CD4-positive, alpha-beta T cell treated with Interleukin-10 for 1 hour (primary cell): ENCODE measurements at places on chromosomes 16 and 17.

- no peak for DNase-seq
Measured at GRCh38 chr16:58485184-58485887, 14.6 kb upstream of the NDRG4 start.

- no peak for DNase-seq
Measured at GRCh38 chr17:6374761-6375312, 60.1 kb downstream of the AIPL1 start.

- DNase-seq, result no peak
Measured at GRCh38 chr16:22091721-22092120, 620 bp upstream of the VWA3A start.

DNA sequence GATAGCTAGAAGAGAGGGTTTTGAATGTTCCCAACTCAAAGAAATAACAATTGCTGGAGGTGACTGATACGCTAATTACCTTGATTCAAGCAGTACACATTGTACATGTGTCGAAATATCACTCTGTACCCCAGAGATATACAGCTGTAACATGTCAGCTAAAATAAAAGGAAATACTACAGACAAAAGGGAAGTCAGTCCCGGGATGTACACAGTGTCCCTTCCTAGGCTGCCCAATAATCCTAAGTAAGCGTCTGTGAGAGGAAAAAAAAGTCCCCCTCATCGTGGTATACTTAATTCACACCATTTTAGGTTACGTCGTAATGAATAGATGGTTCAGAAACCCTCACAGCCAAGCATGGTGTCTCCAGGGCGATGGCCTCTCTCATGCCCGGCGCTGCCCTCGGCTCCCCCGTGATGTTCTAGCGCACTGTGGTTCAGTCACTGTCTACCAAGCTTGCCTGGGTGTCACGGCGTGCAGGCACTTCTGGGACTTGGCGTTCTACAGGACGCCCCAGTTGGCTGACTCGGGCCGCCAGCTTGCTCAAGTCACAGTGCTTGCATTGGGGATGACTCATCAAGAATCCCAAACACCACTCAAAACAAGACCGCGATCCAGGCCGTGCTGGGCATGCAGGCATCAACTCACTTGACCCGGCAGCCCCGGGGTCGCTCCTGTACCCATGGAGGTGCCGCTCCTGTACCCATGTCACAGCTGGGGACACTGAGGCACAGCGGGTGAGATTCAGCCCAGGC is 27.6 kb downstream of the CCDC40 start:
- no peak for DNase-seq

DNA sequence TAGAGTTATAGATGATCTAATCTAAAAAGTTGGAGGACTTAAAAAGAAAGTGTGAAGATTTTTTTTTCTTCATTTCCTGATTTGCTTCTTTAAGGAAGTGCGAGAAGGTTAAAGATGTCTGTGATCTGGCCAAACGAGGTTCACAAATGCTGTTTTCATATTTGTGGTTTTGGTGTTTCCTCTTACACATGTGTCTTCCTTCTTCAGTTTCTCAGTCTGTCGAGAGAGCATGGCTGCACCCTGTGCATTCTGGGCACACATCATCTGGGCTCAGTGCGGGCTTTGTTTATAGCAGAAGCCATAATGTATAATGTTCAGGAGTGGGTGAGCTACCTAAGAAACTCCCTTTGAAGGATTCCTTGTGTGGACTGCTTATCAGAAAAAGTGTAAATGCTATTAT is 260.4 kb upstream of the TBX2 start:
- DNase-seq, result peak; percentile 69

GRCh38 chr17:64075913-64076312 is 54.0 kb downstream of the ERN1 start:
- DNase-seq, result no peak

- no peak for DNase-seq
Measured at GRCh38 chr17:29084541-29085146, 41.7 kb downstream of the PIPOX start.

DNA sequence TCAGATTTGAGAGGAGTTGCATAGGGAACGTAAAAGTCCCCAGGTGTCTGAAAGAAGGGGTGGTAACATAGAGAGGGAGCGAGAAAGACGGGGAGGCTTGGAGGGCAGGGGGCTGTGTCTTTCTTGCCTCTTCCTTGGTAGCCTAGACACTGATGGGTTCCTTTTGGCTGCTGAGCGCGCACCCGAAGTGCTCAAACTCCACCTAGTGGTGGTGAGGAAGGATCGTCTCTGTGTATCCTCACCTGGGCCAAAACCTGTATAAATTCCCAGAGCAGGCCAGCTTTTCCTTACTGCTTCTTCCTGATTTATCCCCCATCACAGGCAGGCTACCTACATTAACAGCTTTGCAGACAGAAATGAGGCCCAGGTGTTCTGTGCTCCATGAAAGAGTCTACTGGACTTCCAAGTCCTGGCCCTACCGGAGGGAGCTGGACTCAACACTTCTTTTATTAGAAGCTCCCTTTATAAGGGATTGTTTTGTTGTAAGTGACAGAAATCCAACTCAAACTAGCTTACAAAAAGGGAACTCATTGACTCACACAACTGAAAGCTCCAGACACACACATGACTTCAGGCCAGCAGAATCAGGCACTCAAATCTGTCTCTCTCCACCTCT is 5.5 kb upstream of the SLC25A35 start:
- DNase-seq, result peak; percentile 82

DNA sequence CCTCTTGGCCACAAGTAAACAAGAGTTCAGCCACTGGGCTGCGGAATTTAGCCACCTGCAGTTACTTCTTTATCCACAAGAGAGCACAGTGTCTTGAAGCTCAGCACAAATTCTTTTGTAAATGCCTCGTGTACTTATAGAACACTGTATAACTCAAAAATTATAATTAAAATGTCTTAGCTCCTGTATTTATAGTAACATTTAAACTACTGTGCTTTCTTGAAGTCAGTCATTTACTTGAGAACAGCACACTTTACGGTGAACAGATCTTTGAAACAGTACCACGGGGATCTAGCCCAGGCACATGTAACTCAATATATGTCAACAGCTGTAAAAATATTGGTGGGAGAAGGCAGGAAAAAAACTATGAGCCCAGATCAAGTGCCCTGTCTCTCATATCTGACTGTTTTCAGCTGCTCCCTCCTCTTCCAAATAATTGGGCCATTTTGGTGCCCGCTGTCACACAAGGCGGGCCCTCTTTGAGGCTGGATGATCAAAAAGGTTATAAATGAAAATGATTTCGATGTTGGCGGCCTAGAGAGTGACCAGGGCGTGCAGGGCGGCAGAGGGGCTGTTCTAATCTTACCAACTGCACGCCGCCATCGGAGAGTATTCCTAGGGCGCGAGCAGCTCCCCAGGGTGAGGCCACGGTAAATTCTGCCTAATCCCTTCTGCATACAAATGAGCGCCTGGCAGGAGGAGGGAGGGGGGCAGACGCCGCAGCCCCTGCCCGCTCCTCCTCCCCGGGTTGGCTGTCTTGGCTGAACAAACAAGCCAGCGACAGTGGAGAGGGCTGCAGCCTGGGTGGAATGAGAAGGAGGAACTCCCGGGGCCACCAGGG is 183.2 kb downstream of the C16orf78 start:
- no peak for DNase-seq

- DNase-seq, result no peak
Measured at GRCh38 chr17:72599891-72600290, 479.1 kb downstream of the SOX9 start.

DNA sequence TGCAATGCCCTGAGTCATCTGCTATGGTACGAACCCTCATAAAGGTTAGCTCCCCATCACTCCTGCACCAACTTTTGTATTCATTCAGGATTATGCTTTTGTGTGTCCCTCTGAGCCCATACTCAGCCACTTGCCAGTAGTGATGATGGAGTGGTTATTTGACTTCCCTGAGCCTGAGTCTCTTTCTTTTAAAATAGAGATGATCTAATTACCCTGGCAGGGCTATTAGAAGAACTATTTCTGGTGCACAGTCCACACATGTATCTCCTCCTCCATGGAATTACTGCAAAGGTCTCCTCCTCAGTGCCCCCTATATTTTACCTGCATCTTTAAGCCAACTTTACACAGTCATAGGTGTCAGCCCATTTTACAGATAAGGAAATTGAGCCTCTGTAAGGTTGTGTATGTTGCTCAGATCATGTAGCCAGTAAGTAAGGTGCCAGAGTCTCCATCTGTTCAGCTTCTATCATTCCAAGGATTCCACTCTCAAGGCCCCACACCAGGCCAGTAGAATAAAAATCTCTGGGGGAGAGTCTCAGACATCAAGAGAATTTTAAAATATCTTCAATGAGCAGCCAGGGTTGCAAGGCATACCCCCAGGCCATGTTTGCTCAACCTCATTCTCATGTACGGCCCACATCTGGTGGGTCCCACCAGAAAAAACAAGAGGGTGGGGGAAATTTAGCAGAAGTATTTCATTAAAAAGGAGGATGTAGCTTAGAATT is 333.7 kb upstream of the HSBP1 start:
- DNase-seq, result no peak

DNA sequence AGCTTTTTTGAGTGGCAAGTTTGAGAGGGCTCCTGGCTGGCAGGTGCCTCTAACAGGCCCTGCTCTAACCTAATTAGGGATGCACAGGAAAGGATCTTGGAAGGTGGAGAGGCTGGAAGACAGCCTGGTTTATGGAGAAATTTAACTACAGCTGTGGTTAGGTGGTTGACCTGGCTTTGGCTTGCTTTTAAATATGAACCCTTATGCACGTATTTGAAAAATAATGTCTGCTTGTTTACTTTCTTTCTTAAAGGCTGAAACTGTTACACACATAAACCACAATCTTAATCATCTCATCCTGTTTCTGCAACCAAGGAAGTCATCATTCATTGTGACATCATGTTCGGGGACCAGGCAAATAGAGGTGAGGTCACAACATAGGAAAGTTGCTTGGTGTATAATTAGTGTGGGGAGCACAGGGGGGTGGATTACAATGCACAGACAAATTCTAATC is 23.1 kb upstream of the DHRS13 start:
- DNase-seq, result peak; percentile 89

DNA sequence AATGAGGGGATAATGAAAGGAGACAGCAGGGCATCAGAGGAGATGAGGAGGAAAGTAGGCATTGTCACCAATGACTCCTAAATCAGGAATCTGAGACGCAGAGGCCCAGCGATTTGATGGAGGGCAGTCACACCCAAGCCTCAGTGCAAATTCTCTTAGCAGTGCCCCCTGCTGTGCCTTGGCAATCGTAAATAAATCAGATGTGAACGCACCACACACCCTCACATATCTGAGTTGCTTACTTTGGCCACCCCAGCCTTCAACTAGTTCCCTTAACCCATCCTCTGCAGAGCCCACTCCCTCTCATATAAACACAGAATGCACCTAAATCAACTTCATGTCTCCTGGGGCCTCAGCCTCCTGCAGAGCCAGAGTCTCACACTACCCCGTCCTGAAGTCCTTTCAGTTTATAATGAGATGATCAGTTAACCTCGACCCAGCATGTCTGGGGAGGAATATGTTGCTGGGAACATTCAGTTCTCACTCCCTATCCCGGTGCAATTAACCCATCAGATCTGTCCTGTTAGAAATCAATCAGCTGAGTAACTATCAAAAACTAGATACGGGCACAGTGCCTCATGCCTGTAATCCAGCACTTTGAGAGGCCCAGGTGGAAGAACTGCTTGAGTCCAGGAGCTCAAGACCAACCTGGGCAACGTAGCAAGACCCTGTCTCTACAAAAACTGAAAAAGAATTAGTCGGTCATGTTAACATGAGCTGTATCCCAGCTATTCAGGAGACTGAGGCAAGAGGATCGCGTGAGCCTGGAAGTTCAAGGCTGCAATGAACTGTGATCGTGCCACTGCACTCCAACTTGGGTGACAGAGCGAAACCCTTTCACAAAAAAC is 78.4 kb downstream of the SLC39A11 start:
- no peak for DNase-seq

- no peak for DNase-seq
Measured at GRCh38 chr17:75008373-75008772, 4.1 kb upstream of the MRPL58 start.

GRCh38 chr16:89922884-89923639 is at the start of gene TUBB3:
Gene TUBB3 (plus strand): TSS chr16:89923342. CDS start chr16:89923402, 60 bp downstream.
- DNase-seq, result peak; percentile 37

- no peak for DNase-seq
Measured at GRCh38 chr16:67805718-67806427, 487 bp downstream of the RANBP10 start.

GRCh38 chr16:14373406-14373805 is 256.7 kb downstream of the PARN start:
- DNase-seq, result no peak

DNA sequence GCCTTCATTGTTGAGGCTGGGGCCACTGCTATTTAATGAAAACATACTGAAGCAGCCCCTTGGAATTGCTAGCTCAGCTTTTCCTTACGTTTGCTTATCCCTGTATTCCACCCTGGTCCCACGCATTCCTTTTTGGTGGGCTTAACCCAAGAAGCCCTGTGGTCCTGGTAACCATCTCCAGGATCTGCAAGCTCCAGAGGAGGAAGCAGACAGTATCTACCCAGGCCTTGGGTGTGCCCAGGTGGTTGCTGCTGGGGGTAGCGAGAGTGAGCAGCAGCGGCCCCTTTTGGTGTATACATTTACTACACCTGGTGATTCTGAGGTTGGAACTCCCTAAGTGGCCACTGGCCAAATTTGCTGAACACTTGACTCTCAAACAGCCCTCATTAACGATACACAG is 97.7 kb downstream of the CBLN1 start:
- no peak for DNase-seq

DNA sequence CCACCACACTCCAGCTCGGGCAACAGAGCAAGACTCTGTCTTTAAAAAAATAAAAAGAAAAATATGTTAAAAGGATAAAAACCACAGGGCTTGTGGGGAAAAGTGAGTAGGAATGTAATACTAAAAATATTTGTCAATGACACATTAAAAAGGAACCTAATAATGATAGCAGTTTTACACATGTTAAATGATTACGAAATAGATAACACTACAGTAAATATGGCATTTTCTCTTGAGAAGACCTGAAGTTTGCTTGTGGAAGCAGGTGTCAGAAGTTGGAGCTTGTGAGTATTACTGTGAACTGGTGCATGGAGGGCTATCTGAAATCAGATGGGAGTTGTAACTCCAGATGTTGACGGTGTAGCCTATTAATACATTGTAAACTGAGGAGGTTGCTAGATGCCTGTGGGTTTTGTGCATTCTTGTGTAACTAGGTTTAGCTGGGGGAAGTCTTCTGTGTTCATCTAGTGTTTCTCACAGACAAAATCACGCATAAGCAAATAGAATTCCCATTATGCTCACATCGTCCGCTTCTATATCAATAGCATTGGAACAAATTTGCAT is 44.2 kb upstream of the CLEC18A start:
- DNase-seq, result no peak

DNA sequence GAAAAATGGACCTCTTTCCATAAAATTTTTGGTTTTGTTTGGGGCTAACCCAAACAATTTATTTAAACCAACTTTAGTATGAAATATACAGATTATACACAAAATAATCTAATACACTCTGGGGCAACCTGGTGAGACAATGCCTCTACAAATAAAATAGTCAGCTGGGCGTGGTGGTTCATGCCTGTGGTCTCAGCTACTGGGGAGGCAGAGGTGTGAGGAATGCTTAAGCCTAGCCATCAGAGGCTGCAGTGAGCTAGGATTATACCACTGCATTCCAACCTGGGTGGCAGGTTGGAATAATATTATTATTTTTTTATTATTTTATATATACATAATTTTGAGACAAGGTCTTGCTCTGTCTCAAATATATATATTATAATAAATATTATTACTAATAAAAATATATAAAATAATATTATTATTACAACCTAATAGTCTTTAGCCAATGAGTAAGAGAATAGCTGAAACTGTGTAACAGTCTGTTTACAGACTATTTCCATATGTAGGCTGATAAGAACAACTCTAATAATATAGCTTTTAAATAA is 50.5 kb downstream of the GLG1 start:
- DNase-seq, result no peak
